ENCODE measurements at places on chromosomes 2 and 18.

DNA sequence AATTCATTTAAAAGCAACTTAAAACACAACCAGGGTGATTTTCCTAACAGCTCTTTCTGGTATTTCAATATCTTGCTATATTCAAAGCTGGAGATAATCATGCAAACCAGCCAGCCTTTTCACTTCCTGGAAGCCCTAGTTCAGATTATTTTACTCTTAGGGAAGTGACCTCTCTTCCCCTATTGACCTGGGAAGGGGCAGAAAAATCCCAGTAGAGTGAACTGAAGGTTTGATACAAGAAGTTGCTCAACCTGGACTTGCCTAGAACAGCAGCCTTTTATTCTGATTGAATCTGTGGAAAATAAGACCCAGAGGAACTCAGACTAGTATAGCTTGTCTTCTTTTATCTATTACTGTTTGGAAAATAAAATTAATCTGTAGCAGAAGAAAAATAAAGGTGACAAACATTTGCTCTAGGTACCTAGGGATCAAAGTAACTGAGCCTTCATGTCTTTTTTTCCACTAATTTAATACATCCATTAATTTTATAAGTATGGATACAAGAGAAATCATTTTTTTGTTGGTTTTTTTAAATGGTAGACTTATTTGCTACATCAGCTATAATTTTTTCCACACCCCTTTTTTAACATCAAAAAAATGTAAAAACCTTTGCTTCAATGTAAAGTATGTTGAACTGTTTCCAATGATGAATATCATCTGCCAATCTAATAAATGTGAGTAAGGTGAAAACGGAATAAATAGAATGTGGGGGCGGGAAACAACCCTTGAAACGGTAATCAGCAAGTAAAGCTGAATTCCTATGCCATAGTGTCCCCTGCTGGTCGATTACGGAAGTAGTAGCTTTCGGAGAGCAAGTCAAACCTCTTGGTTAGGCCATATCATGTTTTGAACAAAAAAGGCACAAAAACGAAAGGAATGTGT lies 629.9 kb downstream of the NRXN1 start:
- peak; percentile 90 for DNase-seq

- DNase-seq: no peak
Observed at GRCh38 chr2:176097820-176098365, 1.7 kb upstream of the HOXD12 start.

- no peak for DNase-seq
Observed at GRCh38 chr2:239339726-239340601, 60.9 kb downstream of the HDAC4 start.

DNA sequence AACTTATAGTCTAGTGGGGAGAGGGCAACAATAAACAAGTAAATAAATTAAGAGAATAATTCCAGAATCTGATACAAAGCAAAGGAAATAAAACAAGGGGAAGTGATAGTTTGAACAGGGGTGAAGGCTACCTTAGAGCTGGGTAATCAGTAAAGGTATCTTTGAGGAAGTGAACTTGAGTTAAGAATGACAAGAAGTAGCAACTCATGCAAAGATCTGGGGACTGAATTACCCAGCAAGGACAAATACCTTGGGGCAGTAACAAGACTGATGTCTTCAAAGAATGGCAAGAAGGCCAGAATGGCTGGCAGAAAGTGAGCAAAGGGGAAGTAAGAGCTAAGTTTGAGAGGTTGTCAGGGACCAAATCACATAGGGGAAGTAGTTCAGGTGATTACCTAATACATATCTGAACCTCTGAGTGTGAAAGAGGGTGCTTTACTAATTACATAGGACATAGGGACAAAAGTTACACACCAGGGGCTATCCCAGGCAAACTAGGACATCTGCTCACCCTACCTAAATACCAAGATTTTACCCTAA lies 244.6 kb upstream of the HNRNPA3 start:
- no peak for DNase-seq

DNA sequence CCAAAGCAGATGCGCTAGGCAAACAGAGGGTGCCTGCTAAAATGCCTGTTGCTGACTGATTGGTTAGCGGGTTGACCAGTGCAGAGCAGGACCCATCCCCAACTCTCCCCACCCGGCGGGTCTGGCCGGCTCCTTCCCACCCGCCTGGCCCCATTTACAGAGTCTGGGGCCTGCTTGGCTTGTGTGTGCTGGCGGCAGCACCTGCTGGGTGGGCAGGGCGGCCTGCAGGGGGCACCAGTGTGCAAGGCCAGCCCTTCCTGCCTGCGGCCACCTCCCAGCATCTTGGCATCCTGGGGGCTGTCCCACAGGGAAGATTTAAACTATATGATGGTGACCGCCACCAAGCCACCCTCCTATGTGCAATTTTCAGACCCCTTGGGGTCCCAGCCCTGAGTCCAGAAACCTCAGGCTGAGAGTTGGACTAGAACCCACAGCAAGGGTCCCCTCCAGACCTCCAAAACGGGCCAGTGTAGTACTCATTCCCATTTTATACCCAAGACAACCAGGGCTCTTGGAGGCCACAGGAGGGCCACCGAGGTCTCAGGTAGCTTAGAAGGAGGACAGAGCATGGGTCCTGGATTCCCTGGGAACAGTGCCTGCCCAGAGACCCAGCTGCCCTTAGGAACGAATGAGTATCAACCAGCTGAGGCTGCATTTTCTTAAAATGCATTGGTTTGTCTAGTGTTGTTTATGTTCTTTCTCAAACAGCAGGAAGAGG lies 173.6 kb downstream of the SMAD7 start:
- DNase-seq: peak; percentile 92

- DNase-seq: no peak
Observed at GRCh38 chr2:162282765-162283425, 35.6 kb downstream of the IFIH1 start.

DNA sequence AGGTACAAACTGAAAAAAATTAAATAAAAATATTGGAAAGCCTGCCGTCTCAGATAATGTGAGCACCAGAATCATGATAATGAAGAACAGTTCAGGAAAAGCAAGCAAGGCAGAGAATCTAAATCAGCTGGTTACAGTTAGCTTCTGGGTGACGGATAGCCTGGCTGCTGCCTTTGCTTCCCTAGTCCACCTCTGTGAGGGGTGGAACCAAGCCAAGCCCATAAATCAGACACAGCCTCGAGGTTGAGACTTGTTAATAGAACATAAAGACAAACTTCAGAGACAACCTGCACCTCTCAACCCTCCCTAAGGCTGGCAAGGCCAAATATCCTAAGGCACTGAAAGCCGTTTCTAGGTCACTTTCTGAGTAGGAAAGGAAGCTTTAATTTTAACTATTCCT lies 334.7 kb upstream of the SLC39A10 start:
- no peak for DNase-seq

Data from endodermal cell (in vitro differentiated cells).